ENCODE measurements at places on chromosomes 2 and 18.

DNA sequence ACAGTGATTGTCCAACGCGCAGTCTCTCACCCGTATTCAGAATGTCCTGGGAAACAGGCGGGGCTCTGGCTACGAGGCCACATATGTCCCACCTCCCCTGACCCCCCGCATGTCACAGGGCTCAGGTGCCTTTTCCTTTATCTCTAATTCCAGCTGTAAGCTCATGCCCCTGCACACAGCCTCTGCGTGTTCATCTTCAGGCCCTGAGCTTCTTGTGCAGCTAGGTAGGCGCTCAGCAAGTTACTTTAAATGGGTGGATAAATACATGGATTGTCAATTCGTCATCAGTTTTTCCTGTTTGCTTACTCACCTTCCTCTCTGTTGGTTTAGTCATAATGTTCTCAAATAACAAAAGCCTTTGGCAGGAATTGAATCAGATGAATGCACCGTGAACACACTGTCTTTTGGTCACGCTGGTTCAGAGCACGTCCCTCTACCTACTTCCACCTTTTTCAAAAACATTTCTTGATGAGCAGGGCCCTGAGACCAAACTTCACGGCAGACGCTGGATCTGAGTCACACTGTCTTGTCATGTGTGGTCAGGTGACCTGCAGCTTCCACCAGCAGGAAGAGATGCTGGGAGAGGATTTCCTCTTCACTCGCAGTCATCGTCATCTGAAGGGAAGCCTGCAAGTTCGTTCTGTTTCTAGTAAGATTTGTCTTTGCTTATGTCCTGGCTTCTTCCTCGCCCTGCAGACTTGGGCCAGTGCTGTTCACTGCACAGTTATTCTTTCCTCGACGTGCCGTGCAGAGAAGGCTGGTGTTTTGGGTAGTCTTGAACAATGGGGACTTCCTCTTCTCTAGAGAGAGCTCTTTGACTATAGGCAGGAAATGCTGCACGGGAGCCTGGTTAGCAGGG is 138.1 kb downstream of the PTGR3 start:
- H3K4me1 ChIP-seq, result peaks cover 17% of the 10 kb centered on the region
- peak overlapping the region; percentile 56 for H3K27ac ChIP-seq
- DNase-seq, result peak; percentile 89
- H3K36me3 ChIP-seq, result no peaks in the 10 kb centered on the region
- no peak overlapping the region for H3K4me3 ChIP-seq

DNA sequence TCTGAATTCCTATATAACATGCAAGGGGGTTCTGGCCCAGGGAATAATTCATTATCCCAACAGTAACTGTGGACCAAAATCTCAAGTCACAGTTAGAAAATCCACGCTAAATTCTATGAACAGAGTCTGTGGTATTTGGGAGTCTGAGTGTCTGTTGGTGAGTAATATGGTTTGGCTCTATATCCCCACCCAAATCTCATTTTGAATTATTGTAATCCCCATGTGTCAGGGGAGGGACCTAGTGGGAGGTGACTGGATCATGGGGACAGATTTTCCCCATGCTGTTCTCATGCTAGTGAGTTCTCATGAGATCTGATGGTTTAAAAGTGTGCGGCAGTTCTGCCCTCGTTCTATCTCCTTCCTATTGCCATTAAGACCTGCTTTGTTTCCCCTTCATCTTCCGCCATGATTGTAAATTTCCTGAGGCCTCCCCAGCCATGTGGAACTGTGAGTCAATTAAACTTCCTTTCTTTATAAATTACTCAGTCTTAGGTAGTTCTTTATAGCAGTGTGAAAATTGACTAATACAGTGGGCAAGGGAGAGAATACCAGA is 68.3 kb downstream of the NBAS start:
- no peaks in the 10 kb centered on the region for H3K4me1 ChIP-seq
- H3K27me3 ChIP-seq, result no peaks in the 10 kb centered on the region
- H3K36me3 ChIP-seq, result peaks cover 13% of the 10 kb centered on the region
- no peak for DNase-seq

DNA sequence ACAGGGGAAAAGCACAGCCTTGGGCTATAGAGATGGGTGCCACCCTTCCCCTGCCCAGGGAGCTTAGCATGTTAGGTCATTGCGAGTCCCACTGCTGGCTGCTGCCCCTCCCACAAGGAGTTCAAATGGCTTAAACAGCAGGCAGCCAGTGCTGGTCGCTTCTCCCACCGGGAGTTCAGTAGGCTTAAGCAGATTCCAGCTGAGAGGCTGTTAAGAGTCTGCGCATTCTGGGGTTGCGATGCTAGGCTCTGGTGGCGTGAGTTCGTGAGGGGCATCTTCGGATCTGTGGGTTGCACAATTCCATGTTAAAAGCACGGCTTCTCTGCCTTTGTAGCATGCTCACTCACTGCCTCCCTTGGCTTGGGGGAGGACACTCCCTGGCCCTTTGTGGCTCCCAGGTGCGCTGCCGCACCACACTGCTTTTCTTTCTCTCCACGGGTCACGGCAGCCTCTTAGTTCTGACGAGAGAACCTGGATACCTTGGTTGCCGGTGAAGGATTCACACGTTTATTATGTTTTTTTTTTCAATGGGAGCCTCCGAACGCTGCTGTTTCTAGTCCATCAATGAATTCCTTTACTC is 93.2 kb downstream of the UNC80 start:
- no peaks in the 10 kb centered on the region for H3K4me1 ChIP-seq
- H3K4me3 ChIP-seq, result no peak overlapping the region
- no peak overlapping the region for H3K27ac ChIP-seq
- DNase-seq, result no peak
- no peaks in the 10 kb centered on the region for H3K27me3 ChIP-seq
- H3K36me3 ChIP-seq, result no peaks in the 10 kb centered on the region

GRCh38 chr2:239626961-239627592 is 226.3 kb upstream of the HDAC4 start:
- H3K4me1 ChIP-seq, result peaks cover 24% of the 10 kb centered on the region
- no peaks in the 10 kb centered on the region for H3K27me3 ChIP-seq
- DNase-seq, result no peak
- H3K4me3 ChIP-seq, result no peak overlapping the region
- H3K27ac ChIP-seq, result no peak overlapping the region

GRCh38 chr2:161414042-161415033 is 1.8 kb upstream of the TBR1 start:
- peaks cover 7% of the 10 kb centered on the region for H3K27me3 ChIP-seq
- H3K27ac ChIP-seq, result no peak overlapping the region
- DNase-seq, result no peak
- peaks cover 46% of the 10 kb centered on the region for H3K4me1 ChIP-seq
- no peaks in the 10 kb centered on the region for H3K36me3 ChIP-seq
- peak overlapping the region; percentile 31 for H3K4me3 ChIP-seq

GRCh38 chr2:168912901-168913369 is 11.8 kb downstream of the G6PC2 start:
- no peak overlapping the region for H3K4me3 ChIP-seq
- no peak for DNase-seq
- H3K4me1 ChIP-seq, result no peaks in the 10 kb centered on the region
- no peaks in the 10 kb centered on the region for H3K27me3 ChIP-seq
- no peak overlapping the region for H3K27ac ChIP-seq
- no peaks in the 10 kb centered on the region for H3K36me3 ChIP-seq

- no peaks in the 10 kb centered on the region for H3K27me3 ChIP-seq
- H3K4me1 ChIP-seq, result peaks cover 59% of the 10 kb centered on the region
- no peaks in the 10 kb centered on the region for H3K36me3 ChIP-seq
- H3K4me3 ChIP-seq, result no peak overlapping the region
These were observed 179.3 kb downstream of the GLI2 start for GRCh38 chr2:120914839-120915521.

- H3K27ac ChIP-seq, result no peak overlapping the region
- H3K4me1 ChIP-seq, result no peaks in the 10 kb centered on the region
- H3K27me3 ChIP-seq, result no peaks in the 10 kb centered on the region
- H3K4me3 ChIP-seq, result no peak overlapping the region
These were observed 52.0 kb upstream of the TRIM43 start for GRCh38 chr2:95539836-95540235.

DNA sequence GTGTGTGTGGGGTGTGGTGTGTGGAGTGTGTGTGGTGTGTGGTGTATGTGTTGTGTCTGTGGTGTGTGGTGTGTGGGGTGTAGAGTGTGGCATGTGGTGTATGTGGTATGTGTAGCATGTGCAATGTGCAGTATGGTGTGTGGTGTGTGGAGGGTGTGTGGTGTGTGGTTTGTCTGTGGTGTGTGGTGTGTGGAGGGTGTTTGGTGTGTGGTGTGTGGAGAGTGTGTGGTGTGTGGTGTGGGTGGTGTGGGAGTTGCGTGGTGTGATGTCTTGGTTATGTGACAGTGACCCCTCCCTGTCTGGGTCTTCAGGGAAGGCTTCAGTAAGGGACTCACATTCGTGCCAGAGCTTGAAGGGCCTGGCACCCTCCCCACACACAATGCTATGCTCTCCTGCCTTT is 718.2 kb upstream of the SOX11 start:
- no peaks in the 10 kb centered on the region for H3K36me3 ChIP-seq
- H3K4me1 ChIP-seq, result no peaks in the 10 kb centered on the region
- H3K27me3 ChIP-seq, result no peaks in the 10 kb centered on the region
- no peak overlapping the region for H3K27ac ChIP-seq

- no peak overlapping the region for H3K27ac ChIP-seq
- H3K4me3 ChIP-seq, result no peak overlapping the region
- no peak for DNase-seq
- no peaks in the 10 kb centered on the region for H3K27me3 ChIP-seq
- no peaks in the 10 kb centered on the region for H3K4me1 ChIP-seq
These were observed 531.9 kb downstream of the PARD3B start for GRCh38 chr2:205077159-205077558.

GRCh38 chr18:57150081-57150480 is 3.2 kb downstream of the BOD1L2 start:
- DNase-seq, result no peak
- no peak overlapping the region for H3K27ac ChIP-seq
- H3K36me3 ChIP-seq, result no peaks in the 10 kb centered on the region
- H3K4me3 ChIP-seq, result no peak overlapping the region
- no peaks in the 10 kb centered on the region for H3K4me1 ChIP-seq

DNA sequence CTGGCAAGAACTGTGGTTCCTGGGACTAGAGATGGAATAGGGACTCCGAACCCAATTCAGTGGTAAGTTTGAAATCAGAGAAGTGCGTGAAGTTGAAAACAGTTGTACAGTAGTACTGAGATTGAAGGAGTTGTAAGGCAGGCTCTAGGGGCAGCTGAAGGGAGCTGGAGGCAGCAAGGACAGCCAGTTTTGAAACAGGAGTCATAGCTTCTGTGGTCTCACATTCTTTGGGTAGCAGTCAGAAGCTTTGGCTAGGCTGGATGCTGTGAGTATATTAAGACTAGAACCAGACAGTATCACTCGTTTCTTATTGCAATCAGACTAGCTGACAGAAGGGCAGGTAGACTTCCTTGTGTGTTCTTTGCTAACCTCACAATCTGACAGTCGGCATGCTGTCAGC is 64.5 kb upstream of the ADAM23 start:
- H3K4me1 ChIP-seq, result no peaks in the 10 kb centered on the region
- H3K4me3 ChIP-seq, result no peak overlapping the region
- no peak overlapping the region for H3K27ac ChIP-seq
- DNase-seq, result no peak

GRCh38 chr2:25505622-25506021 is 163.9 kb upstream of the DNMT3A start:
- no peak overlapping the region for H3K4me3 ChIP-seq
- DNase-seq, result no peak
- no peaks in the 10 kb centered on the region for H3K27me3 ChIP-seq
- H3K27ac ChIP-seq, result no peak overlapping the region

DNA sequence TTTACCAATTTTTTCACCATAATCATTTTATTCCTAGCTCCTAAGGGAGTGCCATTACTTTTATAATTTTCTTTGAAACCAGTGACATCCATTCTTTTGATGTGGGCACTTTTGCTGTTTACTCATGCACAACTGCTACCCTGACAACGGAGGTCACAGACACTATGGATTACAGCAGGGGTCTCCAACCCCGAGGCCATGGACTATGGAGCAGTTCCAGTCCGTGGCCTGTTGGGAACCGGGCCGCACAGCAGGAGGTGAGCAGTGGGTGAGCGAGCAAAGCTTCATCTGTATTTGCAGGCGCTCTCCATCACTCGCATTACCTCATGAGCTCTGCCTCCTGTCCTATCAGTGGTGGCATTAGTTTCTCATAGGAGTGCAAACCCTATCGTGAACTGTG is 34.6 kb downstream of the PRPF40A start:
- H3K27me3 ChIP-seq, result no peaks in the 10 kb centered on the region
- H3K4me1 ChIP-seq, result no peaks in the 10 kb centered on the region
- no peak overlapping the region for H3K27ac ChIP-seq
- H3K36me3 ChIP-seq, result no peaks in the 10 kb centered on the region
- H3K4me3 ChIP-seq, result no peak overlapping the region
- no peak for DNase-seq
